Astrocyte of the spinal cord (primary cell): ENCODE measurements at places on chromosomes 12 and 14.

GRCh38 chr12:47356129-47356700, 276.5 kb upstream of the AMIGO2 start:
- no peak for DNase-seq

- DNase-seq: peak; percentile 81
These were observed 7.4 kb downstream of the TESPA1 start for GRCh38 chr12:54977155-54977554.

- no peak for DNase-seq
These were observed 12.8 kb upstream of the OR4E1 start for GRCh38 chr14:21686468-21686867.

GRCh38 chr12:127903146-127903545, 363.8 kb upstream of the TMEM132C start:
- DNase-seq: peak; percentile 62

DNA sequence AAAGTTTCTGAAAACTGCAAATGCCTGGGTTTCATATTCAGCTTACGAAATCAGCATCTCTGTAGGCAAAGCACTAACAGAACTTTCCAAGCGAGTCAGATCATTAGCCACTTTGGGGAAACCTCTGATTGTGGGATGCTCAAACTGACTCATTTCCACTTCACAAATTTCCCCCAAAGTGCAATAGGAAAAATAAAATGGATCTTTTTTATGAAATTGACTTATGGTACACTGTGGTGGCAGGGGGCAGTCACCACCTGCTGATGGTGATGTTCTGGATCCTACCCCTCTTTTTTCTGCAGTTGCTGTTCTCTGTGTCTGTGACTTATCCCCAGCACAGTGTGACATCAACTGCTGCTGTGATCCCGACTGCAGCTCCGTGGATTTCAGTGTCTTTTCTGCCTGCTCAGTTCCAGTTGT, 5.6 kb downstream of the TCTN1 start:
- DNase-seq: no peak

DNA sequence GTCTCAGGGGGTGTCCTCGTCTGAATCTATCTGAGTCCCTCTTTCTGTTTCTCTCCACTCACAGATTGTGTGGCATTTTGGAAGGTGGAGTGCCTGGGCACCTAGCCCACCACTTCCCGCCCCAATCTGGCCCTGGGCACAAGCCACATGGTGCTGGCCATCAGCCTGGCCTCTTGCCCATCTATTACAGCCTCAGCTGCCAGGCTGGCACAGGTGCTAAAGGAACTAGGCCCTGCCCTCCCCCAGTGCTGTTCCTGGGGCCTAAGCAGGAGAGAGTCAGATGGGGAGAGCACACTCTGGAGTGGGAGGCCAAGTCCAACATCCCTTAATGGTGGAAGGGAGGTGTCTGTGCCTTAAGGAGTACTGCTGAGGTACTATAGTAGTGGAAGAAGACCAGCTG, 8.3 kb upstream of the CALCOCO1 start:
- DNase-seq: no peak

- DNase-seq: peak; percentile 99
These were observed 56.0 kb upstream of the HECTD1 start for GRCh38 chr14:31263485-31264133.

DNA sequence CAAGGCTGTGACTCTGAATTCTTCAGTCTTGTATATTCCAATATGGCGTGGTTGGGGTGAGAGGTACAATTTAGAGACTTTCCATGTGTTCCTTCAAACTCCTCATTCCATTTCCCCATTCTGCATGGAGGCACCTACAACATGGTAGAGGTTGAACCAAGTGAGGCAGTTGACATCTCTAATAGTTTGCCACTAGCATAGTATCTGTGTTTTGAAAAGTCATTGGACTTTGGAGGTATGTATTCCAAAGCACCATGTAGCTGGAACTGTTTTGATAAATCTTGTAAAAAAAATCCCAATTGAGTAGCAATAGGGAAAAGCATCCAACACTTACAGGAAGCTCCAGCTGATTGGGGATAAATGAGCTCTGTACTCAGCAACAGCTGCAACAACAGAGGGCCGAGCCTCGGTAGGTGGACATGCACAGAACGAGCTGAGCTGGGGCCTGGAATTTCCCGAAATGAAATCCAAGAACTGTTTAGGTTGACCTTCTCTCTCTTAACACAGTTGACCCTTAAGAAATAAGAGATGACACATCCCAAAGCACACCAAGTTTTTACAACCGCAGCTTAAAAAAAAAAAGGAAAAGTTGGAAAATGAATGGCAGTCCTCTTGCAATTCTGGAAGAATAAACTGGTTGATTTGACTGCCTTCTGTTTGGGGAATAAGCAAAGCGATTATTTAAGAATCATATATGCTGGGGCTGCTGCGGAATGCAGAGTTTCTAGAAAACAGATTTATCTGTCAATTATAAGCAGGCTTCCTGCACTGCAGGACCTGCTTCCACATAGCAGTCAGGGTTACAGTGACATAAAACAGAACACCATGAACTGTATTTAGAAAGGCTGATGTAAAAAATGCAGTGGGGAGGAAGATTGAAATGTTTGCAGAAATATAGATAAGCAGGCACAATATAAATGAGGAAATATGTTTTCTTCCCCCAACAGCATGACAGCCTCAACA, 194.6 kb upstream of the KRR1 start:
- DNase-seq: peak; percentile 99

DNA sequence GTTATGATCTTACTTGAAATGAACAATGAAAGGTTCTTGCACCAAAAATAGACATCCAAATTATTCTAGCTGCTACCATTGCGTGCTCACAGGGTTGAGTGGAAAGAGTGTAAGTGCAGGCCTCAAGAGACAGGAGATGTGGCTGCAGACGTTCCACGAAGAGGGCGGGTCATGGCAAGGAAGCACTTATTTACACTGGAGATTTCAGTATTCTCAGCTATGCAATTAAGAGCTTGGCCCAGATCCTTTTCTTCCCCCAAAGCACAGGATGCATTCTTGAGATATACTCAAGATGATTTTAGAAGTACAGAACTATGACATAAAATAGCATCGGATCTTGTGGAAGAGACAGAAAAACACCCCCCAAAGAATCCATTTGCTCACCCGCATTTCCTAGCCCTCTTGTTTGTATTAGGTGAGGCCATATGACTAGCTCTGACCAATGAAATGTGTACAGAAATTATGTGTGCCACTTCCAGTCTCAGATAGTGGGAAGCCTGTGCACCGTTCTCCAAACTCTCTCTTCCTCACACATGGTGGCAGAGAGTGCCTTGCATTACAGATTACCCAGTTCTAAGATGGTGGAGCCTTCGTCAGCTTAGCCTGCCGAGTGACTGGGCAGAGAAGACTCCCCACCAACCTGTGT, 261.4 kb downstream of the TTC8 start:
- DNase-seq: no peak

DNA sequence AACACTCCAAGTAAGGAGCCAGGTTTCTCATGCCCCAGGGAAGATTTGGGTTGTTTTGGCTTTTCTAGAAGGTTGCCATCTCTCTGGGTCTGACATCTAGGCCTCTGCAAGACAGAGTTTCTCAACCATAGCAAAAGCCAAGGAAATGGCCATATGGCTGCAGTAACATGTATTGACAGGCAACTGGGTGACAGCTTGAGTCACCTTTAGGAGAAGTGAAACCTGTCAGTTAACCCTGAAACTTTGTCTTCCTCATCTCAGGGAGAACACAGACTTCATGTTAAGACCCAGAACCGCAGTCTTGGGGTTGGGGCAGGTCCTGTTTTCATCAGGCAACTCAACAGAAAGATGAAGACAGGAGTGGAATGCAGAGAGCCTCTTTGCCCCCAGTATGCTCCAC, 46.0 kb upstream of the PLBD1 start:
- DNase-seq: no peak

DNA sequence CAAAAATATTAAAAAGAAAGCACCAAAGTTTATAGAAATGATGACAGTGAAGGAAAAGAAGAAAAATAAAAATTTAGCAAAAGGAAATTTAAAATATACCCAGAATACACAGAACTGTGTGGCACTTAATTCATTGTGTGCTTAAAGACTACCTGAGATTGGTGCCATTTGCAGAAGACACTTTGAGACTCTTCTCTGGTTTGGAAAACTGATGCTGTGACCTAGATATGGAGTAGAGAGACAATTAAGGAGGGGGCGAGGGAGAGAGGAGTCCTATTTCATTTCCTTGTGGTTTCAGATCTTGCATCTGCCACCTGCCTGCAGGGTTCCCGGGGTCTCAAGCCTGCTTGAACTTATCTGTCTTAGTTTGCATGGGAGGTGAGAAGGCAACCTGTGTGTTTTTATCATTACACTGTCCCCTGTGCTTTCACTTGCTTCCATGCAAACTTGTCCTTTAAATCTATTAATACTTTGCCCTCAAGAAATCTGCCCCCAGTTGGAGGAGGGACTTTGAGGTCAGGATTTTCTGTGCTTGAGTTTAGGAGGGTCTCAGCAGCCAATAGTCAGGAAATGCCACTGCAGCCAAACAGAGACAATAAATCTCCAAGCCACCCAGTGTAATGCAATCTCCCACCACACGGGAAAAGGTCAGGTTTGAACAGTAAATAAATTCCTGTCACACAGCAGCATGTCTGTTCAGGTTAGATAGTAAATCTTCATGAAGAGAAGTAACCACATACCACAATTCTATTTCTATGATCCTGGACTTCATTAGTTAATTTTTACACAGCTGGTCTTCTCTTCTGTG, 119.4 kb downstream of the CAND1 start:
- no peak for DNase-seq

- no peak for DNase-seq
These were observed 23.8 kb upstream of the MGST1 start for GRCh38 chr12:16323638-16324037.

- DNase-seq: peak; percentile 44
These were observed 31.7 kb downstream of the ATP2A2 start for GRCh38 chr12:110312581-110313360.

GRCh38 chr12:3777206-3777809, 24.4 kb upstream of the CRACR2A start:
- peak; percentile 45 for DNase-seq

DNA sequence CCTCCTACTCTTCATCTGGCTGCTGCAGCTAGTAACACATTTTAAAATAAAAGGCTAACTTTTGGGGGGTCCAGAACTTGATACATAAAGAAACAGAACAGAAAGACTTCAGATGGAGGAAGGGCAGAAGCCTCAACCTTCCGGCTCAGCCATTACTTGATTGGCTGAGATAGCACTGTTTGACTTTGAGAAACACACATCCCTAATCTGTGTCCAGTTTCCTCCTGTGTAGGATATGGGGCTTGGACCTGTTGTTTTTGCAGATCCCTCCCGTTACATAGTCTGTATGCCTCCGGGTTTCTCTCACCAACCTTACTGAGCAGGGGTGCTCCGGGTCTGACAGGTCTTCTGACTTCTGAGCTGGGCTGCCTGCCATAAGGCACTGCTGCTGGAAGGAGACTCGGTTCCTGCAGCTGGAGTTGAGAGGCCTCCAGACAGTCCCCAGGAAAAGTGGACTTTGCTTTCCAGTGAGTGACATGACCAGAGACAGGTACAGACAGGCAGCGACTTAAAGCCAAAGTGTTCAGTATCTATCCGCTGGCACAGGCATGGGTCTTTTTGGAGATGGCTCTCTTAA, 8.3 kb upstream of the ZNF641 start:
- DNase-seq: no peak

DNA sequence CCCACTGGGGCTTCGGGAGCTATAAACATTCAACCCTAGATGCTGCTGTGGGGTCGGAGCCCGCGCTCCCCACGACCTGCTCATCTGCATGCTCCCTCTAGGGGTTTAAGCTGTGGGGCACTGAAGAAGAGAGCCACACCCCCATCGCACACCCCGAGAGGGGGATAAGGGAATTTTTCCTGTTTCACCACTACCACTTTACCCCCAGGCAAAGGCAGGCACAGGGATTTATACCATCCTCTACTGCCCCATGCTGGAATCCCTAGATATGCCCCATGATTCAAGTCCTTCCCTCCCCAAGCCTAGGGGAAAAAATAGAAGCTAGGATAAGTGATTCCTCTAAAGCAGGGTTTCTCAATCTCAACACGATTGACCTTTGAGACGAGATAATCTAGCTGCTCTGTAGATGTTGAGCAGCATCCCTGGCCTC, 59.9 kb upstream of the CCDC60 start:
- DNase-seq: no peak
